RPMI7951 (cell line): ENCODE measurements at places on chromosomes 12 and 14.
A peak's percentile ranks its signal among the peaks of the same experiment; 100 is the strongest.

GRCh38 chr12:92719674-92720073, 16.9 kb downstream of the PLEKHG7 start:
- peak; percentile 17 for DNase-seq

DNA sequence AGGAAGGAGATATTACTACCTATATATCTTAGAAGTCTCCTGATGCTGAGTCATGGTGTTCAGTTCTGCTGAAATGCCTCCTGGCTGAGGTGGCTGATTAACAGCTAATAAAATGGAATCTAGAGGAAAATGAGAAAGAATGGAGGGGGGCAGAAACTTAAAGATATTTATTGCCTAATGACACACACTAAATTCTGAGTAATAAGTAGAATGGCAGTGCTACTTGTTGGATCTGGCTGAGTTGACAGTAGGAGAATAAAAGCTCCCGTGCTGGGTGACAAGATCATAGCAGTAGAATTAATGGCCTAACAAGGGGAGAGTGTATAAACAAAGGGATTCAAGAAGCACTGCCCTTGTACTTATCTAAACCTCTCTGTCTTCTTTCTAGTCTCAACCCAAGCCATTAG, 137.5 kb downstream of the CNTN1 start:
- no peak for DNase-seq

GRCh38 chr12:40101747-40102146, 4.1 kb downstream of the SLC2A13 start:
- DNase-seq: no peak

DNA sequence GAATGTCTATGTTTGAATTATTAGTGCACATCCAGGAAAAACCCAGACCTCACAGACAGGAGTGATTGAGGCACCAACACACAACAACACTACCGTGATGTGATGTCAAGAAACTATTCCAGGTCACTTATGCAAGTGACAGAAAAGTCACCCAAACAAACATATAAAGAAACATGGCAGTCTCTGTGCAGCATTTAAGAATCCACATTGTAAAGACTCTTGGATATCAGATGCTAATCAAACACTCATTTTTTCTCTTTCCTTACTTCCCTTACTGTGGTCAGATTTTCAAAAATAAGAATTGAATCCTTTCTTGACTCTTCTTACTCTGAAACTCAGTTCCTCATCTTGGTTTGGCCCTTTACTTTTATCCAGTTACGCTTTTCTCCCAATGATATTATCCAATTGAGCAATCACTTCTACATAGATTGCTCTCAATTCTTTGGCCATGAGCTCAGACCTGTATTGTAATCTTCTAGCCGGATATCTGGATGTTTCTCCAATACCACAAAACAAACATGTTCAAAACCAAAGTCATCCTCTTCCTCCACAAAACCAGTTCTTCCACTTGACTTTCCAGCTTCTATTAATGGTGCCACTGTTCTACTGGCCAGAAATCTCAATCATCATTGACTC, 115.4 kb downstream of the DUSP6 start:
- DNase-seq: no peak

DNA sequence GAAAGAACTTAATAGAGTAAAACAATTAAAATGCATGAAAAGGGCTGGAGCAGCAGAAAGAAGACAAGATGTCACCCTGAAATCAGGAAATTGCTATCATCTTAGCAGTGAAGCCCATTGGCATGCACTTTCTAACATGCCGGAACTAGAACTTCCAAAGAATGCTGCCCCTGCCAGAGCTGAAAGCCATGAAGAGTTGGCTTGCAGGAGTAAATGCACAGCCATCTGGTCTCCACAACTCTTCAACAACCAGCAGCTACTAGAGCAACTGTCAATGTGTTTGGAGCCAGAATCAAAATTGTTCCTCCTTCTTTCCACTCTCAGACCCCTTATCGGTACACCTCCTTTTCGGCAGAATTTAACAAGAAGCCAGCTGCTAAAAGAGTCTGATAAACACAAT, 414.1 kb downstream of the KCNH5 start:
- no peak for DNase-seq

DNA sequence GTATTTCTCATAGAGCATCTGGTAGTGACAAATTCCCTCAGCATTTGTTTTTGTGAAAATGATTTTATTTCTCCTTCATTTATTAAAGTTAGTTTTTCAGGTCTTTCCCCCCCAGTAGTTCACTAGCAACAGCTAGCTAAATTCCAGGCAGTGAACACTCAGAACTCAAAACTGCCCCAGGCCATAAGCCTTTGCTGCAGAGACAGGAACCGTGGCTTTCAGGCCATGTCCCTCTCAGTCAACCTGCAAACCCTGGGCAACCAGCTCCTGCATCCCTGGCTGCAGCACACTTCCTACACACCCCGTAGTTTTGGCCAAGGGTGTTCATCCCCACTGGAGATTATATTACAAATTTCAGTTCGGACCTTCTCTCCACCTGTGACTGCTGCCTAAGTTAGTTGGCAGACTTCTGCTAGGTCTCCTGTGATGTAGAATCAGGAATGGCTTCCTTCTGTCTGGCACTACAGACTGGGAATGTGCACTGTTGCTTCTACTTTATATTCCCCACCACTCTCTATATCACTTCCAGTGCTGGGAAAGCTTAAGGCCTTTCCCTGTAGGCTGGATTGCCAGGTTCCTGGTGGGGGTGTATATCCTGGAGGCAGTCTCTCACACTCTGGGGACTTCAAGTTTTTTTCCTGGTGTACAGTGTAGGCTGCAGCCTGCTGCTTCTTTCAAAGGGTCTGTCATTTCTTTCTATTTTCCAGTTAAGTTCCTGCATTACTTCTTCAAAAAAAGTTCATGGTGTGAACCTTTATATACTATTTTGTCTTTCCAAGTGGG, 924.4 kb upstream of the LRFN5 start:
- DNase-seq: peak; percentile 41

GRCh38 chr14:106044949-106045596, 518.7 kb downstream of the TMEM121 start:
- DNase-seq: peak; percentile 47

GRCh38 chr14:75522224-75522982, at the start of gene BATF:
Gene BATF (plus strand): TSS chr14:75522469. CDS start chr14:75522683, 214 bp downstream.
- DNase-seq: peak; percentile 26

GRCh38 chr12:48779869-48780268, 9.0 kb downstream of the ADCY6 start:
- DNase-seq: peak; percentile 78

- no peak for DNase-seq
Observed at GRCh38 chr14:54331516-54331915, 65.3 kb upstream of the CDKN3 start.

DNA sequence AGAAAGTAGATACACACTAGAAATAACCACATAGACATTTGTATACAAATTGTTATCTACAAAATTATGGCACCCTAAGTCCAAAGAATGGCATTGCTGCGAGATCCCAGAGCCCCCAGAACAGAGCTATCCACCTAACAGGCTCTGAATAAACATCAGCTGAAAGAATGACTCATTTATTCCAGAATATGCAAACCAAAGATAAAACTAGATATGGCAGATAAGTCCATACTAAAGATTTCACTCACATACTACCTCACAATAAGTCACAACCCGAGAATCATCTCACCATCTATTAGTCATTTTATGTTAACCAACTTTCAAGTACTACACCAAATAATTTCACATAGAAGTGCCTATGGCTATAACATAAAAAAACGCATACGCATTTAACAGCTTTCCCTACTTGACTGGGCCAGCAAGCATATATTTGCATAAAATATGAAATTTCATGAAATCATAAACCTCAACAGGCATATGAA, 5.6 kb downstream of the CNIH1 start:
- peak; percentile 65 for DNase-seq

GRCh38 chr12:19273482-19274330, 144.2 kb downstream of the PLEKHA5 start:
- DNase-seq: peak; percentile 99

- peak; percentile 93 for DNase-seq
Observed at GRCh38 chr12:2294651-2295475, 242.1 kb downstream of the CACNA1C start.

- no peak for DNase-seq
Observed at GRCh38 chr12:42758806-42759205, 169.3 kb upstream of the PRICKLE1 start.

DNA sequence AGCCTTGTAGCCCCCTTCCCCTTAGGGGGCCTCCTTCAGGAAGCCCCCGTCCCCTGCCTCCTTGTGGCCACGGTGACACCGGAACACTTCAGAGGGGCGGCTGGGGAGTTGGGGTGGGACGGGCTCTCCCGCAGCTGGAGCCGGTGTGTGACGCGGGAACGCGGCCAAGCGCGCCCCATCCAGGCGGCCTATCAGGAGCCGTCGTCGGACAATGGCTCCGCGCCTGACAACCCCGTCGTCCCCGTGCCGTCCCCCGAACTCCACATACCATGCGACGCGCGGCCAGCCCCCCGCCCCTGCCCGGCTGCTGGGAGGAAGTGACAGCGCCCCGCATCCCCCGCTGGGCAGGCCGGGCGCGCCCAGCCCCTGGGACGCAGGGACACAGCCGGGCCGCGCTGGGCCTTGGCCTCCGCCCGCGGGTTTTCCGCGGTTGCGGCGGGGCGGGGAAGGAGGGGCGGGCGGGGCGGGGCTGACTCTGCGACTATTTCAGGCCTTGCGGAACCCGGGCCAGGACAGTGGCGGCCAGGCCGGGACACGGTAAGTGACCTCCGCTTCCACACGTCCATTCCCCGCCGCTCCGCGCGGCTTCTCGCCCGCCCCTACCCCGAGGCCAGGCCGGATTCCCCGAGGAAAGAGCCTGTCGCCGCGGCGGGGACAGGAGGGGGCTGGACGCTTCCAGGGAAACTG, at the start of gene TNFAIP2:
TNFAIP2 (plus strand) TSS at position 515 of the 687 bp plus-strand sequence. CDS start 2,997 bp downstream, outside the sequence.
- DNase-seq: peak; percentile 50

DNA sequence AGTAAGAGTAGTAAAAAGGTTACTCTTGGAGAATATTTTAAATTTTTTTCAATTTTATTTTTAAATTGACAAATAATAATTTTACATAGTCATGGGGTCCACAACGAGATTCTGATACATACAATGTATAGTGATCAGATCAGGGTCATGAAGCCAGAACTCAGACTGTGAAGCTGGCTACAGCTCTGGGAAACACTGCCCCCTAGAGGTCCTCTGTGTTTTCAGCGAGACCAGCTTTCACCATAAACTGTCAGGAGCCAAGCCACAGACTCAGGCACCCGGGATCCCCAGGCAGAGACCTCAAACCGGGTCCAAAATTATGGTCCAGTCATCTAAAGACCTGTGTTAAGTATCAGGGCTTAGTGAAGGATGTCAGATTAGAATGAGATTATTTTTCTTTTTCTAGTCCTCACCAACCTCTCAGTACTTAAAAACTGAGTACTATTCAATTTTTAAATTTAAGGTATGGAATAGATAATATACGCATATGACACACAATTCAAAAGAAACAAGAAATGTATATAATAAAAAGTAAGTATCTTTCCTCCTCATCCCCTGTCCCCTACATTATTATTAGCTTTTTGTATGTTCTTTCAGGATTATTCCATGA, 397.1 kb downstream of the MDGA2 start:
- no peak for DNase-seq

GRCh38 chr12:99137124-99137855, 492.2 kb downstream of the APAF1 start:
- no peak for DNase-seq

- DNase-seq: no peak
Observed at GRCh38 chr12:101946233-101946611, 68.8 kb downstream of the DRAM1 start.

DNA sequence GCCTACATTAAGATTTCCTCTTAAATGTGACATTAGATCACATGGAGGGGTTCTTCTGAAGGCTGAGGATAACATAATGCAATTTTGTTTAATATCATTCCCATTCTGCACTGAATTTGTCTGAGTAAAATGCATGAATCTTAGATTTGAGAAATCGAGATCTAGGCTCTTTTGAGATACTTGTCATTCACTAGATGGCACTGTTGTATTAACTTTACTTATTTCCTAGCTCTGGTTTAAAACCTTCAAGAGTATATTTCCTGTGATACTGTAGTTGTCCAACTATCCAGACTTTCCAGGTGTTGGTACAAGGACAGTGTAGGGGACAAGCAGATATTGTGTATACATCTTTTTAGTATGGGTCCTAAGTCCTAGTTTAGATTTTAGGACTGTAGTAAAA, 91.7 kb upstream of the SEL1L start:
- DNase-seq: peak; percentile 20

DNA sequence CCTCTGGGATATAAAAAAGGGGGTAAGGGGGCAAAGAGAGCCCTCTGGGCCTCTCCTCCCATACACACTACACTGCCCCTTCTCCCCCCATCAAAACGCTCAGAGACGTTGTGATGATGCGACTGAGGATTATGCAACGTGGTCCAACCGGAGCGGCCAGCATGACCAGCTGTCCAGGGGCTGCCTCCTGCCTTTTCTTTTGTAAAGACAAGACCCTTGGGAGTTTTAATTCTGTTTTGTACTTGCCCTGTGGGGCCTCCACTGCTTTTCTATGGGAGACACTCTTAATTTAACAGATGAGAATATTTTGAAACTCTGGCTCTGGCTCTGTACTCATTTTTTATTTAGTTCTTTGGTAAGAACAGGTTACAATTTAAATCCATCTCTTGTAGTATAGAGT, 7.2 kb downstream of the MBD6 start:
- DNase-seq: no peak

DNA sequence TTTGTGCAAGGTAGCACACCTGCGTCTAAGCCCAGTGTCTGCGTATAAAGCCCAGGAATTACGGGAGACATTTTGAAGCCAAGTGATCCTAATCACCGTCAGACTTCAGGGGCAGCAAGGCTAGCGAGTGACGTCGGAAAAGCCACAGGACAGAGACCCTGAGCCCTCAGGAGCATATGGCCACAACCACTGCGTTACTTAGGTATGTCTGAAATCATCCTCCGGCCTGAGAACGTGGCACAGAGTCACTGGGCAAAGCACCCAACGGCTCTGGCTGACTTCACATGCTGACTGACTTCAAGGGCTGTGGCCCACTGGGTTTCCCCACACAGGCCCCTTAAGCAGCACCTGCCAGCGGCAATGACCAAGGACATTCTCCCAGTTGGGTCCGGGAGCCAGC, 71.5 kb downstream of the RIMBP2 start:
- no peak for DNase-seq

- no peak for DNase-seq
Observed at GRCh38 chr12:93315907-93316622, 61.7 kb upstream of the NUDT4 start.

DNA sequence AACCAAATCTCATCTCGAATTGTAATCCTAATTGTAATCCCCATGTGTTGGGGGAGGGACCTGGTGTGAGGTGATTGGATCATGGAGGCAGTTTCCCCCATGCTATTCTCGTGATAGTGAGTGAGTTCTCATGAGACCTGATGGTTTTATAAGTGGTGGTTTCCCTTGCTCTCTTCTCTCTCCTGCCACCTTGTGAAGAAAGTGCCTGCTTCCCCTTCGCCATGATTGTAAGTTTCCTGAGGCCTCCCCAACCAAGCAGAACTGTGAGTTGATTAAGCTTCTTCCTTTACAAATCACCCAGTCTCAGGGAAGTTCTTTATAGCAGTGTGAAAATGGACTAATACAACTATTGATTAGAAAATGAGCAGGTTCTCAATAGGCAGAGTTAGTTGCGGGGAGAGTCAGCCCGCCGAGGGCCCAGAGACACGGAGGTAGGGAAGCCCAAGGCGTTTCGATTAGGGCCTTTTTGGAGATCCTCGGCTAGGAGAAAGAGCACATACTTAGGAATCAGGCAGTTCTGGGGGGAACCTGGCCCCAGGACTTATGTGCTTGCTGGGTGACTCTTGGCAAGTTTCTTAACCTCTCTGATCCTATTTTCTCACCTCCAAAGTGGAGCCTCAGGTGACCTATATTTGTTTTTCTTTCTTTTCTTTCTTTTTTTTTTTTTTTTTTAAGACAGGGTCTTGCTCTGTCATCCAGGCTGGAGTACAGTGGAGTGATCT, 65.7 kb downstream of the MVK start:
- DNase-seq: no peak

- DNase-seq: no peak
Observed at GRCh38 chr12:9856894-9857293, 12.3 kb downstream of the CLEC2B start.

- peak; percentile 42 for DNase-seq
Observed at GRCh38 chr12:105109465-105110212, 2.1 kb downstream of the WASHC4 start.
